HFF-Myc (cell line): ENCODE measurements at places on chromosomes 1 and 21.

DNA sequence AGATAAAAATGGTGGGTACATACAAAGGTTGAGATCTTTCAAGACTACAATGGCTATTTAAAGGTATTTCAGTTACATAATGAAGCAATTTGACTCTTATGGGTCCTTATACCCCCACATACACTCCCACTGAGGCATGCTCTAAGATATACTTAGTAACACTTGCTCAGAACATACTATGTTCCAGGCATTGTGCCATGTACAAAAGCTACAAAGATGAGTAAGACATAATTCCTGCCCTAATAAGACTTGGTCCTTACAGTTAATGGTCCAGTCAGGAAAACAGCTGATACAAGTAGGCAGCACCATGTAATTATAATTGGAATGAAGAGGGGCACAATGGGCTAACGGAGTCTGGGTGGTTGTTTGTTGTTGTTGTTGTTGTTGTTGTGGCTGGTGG lies 166.7 kb upstream of the BEND5 start:
- DNase-seq: no peak

DNA sequence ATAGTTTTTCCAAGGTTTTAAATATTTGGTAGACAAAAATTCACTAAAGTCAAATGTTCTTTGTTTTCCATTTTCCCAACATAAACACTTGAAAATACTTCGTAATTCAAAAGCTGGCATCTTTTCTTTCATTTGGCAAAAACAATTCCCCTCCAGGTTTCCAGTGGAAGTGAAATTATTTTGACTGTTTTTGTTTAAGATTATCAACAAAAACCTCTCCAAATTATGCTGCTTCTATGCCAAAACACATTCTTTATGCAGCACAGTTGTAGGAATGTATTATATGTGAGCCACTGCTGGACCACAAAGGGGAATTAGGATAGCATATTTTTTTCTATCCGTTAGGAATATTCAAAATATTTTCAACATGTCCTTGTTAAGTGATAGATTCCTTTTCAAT lies 44.1 kb downstream of the SLC5A9 start:
- no peak for DNase-seq

DNA sequence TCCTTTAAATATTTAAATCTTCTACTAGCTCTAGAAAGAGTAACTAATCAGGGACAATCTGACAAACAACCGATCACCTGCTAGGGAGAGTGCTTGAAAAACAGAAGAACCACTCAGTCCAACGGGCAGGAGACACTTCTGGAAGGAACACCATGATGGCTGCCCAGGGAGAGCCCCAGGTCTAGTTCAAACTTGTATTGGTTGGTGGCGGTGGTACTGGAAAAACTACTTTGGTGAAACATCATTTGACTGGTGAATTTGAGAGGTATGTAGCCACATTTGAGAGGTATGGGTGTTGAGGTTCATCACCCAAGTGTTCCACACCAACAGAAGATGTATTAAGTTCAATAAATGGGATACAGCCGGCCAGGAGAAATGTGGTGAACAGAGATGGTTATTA lies 4.8 kb upstream of the WDR47 start:
- no peak for DNase-seq

- DNase-seq: no peak
These were observed 38.1 kb upstream of the CD55 start for GRCh38 chr1:207283421-207283820.

DNA sequence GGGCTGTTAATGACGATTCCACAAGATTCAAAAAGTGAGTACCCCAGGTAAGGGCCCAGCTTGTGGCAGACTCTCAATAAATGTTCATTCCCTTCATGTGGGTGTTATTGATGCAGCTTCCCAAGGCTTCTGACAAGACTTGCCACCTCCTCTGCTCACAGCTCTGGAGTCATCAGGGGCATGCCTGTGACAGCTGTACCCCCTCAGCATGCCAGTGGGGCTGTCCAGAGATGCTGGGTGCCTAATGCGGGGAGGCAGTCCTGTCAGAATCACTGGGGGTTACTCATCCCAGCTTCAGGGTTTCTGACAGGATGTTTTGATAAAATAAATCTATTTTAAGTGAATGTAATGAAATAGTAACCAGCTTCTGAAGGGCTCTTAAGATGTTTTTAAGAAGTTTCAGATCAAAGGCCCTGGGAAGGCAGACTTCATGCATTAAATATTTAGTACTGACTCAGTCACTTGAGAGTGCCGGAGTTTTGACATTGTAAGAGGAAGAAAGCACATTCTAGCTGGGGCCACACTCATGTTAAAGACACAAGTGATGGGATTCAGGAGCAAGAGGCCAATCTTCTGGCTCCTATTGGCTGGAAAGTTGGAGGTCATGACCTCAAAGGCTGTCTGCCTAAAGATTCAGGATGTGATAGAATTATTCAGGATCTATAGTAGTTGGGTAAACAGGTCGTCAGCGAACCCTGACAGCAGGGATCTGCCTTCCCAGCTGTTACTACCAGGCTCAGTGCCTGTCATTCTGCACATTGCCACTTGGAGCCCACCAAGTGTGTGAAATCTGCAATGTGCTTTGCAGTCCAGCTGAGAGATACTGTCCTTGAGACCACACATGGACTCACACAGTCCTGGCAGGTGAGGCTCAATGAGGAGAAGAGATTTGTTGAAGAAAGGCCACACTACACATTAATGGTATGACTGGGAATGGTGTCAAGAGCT lies 239.6 kb upstream of the BEND5 start:
- no peak for DNase-seq

DNA sequence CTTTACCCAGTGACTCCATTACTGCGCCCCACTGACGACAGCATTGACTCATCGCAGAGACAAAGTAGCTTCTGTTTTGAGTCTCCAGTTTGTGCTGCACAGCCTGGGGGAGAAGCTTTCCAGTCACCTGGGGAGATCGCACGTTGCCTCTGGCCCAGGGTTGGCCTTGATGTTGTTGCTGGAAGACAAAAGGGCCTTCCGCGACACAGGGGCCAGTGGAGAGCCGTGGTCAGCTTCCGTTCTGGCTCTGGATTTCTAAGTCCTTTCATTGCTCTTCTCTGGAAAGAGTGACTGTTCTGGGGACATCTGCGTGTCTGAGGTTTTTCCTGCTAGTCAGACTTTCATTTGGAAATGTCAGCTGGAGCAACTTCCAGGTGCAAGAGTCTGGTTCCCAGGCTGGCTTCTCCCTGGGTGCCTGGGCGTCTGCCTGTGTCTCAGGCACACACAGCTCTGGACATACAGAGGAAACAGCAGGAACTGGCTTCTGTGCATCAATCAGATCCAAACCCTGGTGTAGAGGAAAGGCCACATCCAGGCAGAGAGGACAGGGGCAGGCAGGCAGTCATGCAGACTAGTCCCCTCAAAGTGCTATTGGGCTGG lies 257.0 kb downstream of the SIPA1L2 start:
- DNase-seq: no peak

DNA sequence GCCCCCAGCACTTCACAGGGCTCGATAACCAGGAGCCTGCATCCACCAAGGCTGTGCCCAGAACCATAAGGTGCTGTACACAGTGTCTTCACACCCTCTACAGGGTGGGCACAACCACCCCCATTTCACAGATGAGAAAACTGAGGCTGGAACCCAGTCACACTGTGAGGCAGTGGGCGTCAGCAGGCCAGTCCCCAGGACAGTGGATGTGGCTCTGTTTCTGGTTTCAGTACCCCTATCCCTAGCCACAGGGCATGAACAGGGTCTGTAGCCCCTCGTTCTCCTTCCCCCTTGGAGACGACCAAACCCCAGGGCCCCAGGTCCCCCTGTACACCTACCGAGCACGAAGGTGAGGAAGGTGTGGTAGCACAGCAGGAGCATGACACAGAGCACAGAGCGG lies 27.6 kb downstream of the TTC39A start:
- no peak for DNase-seq

- DNase-seq: no peak
These were observed 231.8 kb downstream of the KCNH1 start for GRCh38 chr1:210901981-210902770.

- DNase-seq: no peak
These were observed 149.6 kb upstream of the C1orf87 start for GRCh38 chr1:60223158-60223557.

- no peak for DNase-seq
These were observed 16.8 kb upstream of the POGZ start for GRCh38 chr1:151476083-151476482.

DNA sequence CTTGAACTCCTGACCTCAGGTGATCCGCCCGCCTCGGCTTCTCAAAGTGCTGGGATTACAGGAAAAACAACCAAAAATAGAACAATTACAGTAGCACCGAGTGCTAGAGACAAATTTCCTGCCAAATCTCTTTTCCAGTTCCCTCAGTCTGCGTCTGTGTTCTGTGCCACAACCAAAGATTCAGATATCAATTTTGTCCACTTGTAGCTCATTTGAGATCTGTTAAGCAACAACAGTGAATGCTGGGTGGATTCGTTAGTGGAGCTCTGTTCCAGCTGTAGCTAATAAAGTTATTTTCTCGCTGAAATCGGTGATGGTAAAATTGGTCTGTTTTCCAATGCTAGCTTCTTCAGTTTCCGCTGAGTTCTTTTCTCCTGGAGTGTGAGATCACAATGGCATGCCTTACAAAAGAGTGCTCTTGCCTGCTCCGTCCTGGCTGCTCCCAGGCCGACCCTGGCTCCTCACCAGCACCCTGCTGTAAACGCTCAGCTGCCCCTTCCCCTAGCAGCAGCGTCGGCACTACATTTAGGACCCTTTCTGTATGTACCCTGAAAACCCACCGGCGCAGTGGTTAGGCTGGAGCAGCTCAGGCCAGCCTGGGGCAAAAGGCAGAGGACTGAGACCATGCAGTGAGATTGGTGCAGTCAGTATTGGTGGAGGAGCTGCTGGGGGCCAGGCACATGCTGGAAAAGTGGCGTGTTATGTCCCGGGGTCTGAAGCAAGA lies 395.4 kb downstream of the KIF26B start:
- DNase-seq: no peak

- DNase-seq: no peak
These were observed 7.1 kb upstream of the MATN1 start for GRCh38 chr1:30730346-30731108.

DNA sequence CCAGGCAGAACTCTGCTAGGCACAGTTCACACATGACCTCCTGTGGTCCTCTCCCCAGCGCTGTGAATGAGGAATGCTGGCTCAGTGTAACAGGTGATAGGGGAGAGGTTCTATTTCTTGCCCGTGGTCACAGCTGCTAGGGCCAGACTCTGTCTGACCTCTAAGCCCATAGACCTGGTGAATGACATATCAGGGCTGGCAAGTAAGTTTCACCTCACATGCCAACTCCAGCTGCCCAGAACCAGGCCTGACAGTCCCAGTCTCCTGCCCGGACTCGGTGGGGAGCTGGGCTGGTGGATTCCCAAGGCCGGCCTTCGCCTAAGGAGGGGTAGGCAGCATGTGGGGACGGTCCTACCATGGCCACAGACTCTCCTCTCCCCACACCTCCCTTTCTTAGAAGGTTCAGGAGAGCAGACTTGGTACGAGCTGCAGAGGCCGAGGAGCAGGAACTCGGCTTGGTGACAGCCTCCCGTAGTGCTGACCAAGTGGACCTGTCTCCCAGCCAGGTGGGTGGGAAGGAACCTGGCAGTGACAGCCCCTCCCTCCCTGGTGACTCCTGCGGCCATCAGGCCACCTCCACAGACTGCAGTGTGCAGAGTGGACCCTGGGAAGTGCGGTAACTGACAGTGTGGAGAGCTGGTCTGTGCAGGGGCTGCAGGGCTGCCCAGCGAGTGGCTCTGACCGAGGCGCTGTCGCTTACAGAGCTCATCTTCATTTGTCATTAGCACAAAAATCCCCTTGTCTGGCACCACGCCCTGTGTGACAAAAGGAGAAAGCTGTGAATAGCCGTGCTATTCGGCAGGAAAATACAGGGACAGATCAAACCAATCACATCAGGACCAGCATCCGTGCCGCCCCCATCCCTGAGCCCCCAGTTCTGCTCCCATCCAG lies 74.6 kb downstream of the SCCPDH start:
- no peak for DNase-seq

GRCh38 chr1:8625981-8626898 lies 191.2 kb downstream of the RERE start:
- DNase-seq: peak; percentile 55

DNA sequence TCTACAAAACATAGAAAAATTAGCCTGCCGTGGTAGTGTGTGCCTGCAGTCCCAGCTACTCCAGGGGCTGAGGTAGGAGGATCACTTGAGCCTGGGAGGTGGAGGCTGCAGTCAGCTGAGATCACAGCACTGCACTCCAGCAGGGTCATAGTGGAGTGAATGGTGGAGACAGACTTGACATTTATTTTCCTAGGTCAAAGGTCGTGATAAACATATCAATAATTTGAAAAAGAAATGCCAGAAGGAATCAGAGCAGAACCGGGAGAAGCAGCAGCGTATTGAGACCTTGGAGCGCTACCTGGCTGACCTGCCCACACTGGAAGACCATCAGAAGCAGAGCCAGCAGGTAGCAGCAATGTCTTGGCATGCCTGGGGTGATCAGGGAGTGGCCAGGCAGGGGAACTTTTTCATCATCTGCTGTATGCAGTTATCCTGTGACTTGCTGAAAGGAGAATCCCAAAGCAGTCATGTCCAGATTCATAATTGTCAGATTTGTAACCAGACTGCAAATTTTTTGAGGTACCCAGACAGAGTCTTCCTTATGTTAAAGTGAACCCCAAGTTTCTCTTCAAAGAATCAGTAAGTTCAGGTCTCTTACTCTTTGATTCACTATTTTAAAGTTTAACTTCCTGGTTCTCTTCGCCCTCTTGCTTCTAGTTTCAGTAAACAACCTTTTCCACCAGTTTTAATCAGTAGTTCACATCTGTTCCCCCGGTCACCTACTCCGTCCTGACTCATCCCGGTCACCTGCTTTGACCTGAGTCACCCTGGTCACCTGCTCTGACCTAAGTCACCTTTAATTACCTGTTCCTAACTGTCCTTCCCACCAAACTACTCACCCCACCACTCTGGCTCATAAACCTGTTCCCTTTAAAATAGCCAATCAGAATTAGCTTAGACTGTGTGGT lies 11.3 kb upstream of the SH3BGRL3 start:
- DNase-seq: no peak

DNA sequence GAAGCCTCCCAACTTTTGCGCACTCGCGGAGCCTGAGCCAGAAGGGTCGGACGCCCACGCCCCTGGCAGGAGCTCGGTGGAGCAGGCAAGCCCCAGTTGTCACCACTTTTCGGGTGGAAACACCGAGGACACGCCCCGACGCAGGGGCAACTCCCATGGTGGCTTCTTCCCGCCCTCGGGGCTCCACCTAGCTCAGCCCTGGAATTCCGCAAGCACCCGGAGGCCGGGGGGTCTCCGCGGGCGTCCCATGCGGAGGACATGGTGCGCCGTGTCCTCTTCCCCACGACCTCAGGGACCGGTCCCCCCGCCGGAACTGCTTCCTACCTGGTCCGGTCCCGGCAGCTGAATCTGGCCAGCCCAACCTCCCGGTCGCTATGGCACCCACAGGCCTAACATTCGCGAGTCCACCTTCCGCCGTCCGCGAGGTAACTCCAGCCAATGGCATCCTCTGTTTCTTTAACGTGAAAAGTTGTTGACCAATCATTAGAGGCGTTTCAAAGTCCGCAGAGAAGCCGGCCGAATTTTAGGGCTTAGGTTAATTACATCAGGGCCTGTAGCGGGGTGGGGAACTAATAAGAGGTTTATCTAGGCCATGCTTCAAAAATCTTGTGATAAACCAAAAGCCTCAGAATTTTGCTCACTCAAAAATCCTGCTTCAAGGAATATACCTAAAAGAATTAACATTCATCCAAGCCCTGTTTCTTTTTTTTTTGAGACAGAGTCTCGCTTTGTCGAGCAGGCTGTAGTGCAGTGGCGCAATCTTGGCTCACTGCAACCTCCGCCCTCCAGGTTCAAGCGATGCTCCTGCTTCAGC lies at the start of gene STPG1:
Gene STPG1 (minus strand): TSS at position 433 of the 814 bp plus-strand sequence. CDS start 12,394 bp downstream, outside the sequence.
- DNase-seq: peak; percentile 79
